ENCODE measurements at places on chromosomes 4 and X.

DNA sequence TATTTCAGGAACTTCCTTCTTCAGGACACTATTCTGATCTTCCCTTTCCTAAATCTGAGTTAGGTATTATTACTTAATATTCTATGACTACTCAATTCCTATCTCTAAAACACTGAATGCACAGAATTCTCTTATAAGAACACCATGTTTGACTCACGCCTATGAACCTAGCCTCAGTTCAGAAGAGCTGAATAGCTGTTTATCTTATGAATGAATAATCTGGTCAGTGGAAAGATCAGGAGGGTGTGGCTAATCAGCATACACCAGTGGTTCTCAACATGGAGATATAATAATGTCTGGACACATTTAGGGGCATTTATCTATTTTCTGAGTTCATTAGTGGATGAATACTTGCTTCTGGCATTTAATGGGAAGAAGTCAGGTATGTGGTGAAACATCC is 24.2 kb downstream of the EPHA5 start:
- no peak for DNase-seq

DNA sequence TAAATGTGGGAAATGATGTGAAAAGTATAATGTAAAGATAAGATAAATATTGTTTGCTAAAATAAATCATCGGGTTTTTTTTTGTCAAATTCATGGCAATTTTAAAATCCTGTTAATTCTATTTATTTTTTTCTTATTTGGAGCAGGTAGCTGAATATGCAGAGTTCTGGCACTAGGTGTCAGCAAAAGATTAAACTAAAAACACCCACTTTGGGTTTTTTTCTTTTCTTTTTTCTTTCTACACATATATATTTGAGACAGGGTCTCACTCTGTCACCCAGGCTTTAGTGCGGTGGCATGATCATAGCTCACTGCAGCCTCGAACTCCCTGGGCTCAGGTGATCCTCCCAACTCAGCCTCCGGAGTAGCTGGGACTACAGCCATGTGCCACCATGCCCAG is 6.9 kb upstream of the RAP2C start:
- no peak for DNase-seq

GRCh38 chrX:71107245-71107644 is 705 bp upstream of the CXorf65 start:
- DNase-seq: no peak

DNA sequence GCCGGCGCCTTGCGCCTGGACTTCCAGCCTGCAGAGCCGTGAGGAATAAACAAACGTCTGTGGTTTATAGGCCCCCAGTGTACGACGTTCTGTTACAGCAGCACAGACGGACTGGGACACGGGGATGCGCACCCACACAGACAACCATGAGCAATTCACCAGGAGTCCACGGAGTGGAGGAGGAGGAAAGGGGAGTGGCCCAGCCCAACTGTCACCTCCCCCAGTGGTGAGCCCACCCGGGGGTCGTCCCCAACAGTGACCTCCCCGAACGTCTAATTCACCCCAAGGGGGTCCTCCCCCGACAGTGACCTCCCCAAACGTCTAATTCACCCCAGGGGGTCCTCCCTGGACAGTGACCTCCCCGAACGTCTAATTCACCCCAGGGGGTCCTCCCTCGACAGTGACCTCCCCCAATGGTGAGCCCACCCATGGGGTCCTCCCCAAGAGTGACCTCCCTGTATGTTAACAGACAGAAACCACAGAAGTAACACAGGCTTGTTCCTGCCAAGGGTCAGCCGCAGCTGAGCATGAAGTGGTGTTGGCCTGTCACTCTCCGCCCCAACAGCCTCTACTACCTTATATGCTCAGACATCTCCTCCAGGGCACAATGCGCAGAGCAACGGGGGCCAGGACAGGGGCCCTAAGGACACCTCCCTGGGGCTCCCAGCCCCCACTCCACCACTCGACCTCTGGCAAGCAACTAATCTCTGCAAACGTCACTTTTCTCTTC is 6.2 kb downstream of the GAK start:
- no peak for DNase-seq

DNA sequence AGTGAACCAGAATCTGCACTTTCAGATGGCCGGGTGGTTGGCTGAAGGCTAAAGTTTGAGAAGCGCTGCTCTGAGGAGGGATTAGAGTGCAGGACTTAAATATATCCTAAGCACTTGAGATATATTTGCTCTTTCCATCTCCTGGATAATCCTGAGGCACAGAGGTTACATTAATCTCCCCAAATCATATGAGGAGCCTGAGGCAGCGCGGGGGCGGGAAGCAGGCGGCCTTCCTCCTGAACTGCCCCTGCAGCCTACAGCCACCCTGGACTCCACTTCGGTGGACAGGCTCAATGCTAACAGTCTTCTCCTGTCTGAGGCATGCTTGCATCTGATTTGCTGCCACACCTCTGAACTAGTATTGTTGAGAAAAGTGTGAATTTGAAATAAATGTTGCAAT is 72.5 kb downstream of the AFAP1 start:
- DNase-seq: no peak

DNA sequence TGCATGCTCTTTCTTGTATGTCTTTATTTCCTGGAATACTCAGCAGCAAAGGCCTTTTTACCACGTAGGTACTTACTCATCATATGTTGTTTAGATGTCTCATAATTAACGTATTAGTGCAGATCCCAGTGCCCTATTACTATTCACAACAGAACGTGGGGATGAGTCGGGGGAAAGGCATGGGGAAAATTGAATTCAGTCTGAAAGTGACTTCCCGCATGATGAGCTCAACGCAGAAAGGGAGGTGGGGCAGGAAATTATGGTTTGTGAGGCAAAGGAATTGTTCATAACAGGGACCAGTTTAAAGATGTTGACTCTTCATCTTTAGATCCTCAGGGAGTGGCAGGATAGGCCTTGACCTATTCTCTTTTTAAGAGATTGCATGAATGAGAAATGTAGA is 2.0 kb upstream of the TMPRSS11D start:
- no peak for DNase-seq

DNA sequence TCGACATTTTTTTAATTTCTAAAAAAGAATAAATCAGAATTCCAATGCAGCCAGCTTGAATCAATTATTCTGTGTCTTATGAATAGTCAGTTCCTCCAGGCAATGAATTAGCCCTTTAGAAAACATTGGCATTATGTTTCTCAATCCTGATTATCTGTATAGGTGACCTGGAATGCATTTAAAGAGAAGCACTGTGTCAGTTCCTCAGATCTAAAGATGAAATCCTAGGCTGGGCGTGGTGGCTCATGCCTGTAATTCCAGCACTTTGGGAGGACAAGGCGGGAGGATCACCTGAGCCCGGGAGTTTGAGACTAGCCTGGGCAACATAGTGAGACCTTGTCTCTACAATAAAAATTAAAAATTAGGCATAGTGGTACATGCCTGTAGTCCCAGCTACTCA is 43.5 kb downstream of the MND1 start:
- no peak for DNase-seq

- no peak for DNase-seq
Observed at GRCh38 chr4:70802928-70803580, 36.6 kb downstream of the GRSF1 start.

DNA sequence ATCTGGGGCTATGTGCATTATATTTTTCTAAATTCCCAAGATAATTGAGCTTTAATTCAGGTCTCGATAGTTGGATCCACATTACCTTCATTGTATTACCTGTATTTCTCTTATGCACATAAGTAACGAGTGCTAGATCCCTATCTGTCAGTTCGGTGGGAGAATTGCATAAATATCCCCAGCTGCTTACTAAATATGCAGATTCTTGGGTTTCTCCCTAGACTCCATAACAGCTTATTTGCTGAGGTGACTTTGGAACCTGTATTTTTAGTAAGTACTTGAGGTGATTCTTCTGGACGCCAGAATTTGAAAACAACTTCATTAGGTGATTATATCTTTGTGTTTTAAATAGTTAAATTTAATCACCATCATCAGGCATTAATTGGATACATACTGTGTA is 15.0 kb downstream of the UGT8 start:
- DNase-seq: no peak

GRCh38 chrX:11537141-11537540 is 128.6 kb downstream of the ARHGAP6 start:
- DNase-seq: no peak

GRCh38 chr4:177384856-177385397 is 57.3 kb downstream of the AGA start:
- no peak for DNase-seq

DNA sequence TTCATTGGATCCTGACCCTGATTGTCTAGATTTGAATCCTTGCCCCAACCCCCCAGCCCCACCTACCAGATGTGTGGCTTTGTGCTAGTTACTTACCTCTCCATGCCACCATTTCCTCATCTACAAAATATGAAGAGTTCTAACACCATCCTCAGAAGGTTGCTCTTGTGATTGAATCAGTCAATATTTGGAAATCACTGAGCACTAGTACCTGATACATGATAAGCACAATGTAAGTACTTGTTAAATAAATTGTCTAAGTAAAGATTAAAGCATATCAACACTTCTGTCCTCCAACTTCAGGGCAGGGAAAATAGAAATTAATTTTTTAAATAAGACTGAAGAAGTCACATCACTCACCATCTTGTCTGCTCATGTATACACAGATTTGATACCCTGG is 249.6 kb upstream of the KLF3 start:
- DNase-seq: no peak

GRCh38 chr4:16573206-16573605 is 325.2 kb downstream of the LDB2 start:
- DNase-seq: no peak

DNA sequence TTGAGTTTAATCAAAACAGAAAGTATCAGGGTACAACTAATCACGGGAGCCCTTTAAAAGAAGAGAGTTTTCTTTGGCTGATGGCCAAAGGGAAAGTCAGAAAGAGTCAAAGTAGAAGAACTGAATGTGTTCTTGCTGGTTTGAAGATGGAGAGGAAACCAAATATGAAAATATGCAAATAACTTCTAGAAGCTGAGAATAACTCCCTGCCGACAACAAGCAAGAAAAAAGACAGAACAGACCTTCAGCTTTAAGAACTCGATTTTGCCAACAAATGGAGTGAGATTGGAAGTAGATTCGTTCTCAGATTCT is 903.8 kb downstream of the STIM2 start:
- DNase-seq: no peak

DNA sequence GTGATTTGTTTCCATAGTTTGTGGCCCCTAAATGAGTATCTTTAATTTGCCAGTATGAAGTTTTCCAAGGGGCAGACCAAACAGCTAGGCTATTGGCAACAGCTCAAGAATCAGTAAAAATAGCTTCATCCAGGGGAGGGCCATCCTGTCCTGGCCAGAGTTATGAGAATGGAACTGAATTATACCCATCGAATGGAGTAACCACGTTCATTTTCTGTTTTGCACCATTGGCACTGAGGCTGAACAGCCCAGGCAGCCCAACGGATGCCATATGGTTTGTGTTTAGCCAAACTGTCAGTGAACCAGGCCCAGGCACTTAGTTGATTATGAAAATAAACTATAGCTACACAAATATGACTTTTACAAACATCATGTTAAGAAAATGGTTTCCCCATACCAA is 17.7 kb upstream of the ASB5 start:
- DNase-seq: no peak
